ENCODE measurements at places on chromosomes 6 and 20.

- DNase-seq, result no peak
Measured at GRCh38 chr20:42963796-42964195, 225.9 kb downstream of the PTPRT start.

- DNase-seq, result no peak
Measured at GRCh38 chr6:84093441-84094435, 60.2 kb downstream of the MRAP2 start.

- no peak for DNase-seq
Measured at GRCh38 chr6:127471379-127472255, 12.4 kb upstream of the KIAA0408 start.

DNA sequence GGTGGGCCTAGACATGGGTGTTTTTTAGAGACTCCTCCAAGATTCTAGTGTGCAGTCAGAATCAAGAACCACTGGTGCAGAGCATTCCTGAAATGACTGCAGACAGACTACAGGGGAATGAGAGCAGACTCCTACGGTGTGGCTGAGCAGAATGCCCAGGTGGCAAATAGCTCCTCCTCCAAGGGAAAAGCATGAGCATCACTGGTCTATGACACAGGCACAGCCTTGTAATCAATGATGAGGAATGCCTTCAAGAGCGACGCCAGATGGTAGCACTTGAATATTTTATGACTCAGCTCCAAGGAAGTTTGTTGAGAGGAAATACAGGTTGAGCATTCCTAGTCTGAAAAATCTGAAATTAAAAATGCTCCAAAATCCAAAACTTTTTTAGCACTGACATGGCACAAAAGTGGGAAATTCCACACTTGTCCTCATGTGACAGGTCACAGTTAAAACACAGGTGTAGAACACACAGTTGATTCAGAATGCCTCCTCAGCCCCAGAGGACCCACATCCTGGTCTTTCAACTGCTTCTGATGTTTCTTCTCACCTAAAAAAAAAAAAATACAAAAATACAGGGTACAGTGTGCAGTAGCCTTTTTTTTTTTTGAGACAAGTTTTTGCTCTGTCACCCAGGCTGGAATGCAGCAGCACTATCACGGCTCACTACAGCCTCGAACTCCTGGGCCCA lies 10.6 kb upstream of the FAM8A1 start:
- no peak for DNase-seq

- DNase-seq, result no peak
Measured at GRCh38 chr6:147922799-147923198, 414.3 kb downstream of the SAMD5 start.

- DNase-seq, result no peak
Measured at GRCh38 chr6:45850378-45851033, 165.2 kb downstream of the CLIC5 start.

GRCh38 chr6:142659661-142660060 lies 285.3 kb downstream of the HIVEP2 start:
- DNase-seq, result no peak

GRCh38 chr20:44805979-44806620 lies 4.2 kb downstream of the RIMS4 start:
- DNase-seq, result peak; percentile 38

GRCh38 chr6:154606457-154606856 lies 96.0 kb upstream of the CNKSR3 start:
- no peak for DNase-seq
